ENCODE measurements at places on chromosomes 6 and 20. TPM values are rescaled to one million over a fixed set of nuclear protein-coding genes. Genes with fewer than 3 reads are reported as not detected.

The GNAS-AS1 gene
- polyA plus RNA-seq: 0.22 TPM

The TTI1 gene
- 18.8 TPM for polyA plus RNA-seq

The NQO2 gene
- polyA plus RNA-seq: 48.4 TPM

The STX11 gene
- polyA plus RNA-seq: 1.2 TPM

The CST2 gene
- 0.28 TPM for polyA plus RNA-seq

The SIRPD gene
- polyA plus RNA-seq: not detected

The SLC44A4 gene
- 1.8 TPM for polyA plus RNA-seq

The PAK5 gene
- 0.05 TPM for polyA plus RNA-seq

The ISM1 gene
- 0.17 TPM for polyA plus RNA-seq

The HLA-DOA gene
- 2.5 TPM for polyA plus RNA-seq

The TBXT gene
- not detected for polyA plus RNA-seq

The FLRT3 gene
- 9.0 TPM for polyA plus RNA-seq

The CLDN20 gene
- not detected for polyA plus RNA-seq

The TP53RK gene
- 7.7 TPM for polyA plus RNA-seq

All from ovary (tissue), 10 donors.